ENCODE measurements at places on chromosomes 13 and 19. TPM values are rescaled to one million over a fixed set of nuclear protein-coding genes. Genes with fewer than 3 reads are reported as not detected.

GRCh38 chr19:38401148-38401547, 1.7 kb upstream of the FAM98C start:
- no peak for DNase-seq

DNA sequence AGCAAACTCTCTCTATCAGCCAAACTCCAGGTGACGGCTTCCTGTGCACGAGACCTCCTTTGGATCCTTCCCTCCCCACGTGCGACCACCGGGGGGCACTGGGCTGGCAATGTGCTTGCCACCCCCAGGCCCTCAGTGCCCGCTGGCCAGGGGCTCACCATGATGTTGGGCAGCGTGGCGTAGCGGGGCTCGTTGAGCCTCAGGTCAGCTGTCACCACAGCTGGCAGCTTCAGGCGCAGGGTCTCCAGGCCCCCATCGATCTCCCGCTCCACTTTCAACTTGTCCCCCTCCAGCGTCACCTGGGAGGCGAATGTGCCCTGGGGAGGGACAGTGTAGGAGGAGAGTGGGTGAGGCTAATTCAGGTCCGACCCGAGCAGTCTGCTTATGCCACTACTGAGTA, 4.8 kb upstream of the VSIG10L start:
- no peak for DNase-seq

The BRME1 gene
- 5.4 TPM for polyA plus RNA-seq

DNA sequence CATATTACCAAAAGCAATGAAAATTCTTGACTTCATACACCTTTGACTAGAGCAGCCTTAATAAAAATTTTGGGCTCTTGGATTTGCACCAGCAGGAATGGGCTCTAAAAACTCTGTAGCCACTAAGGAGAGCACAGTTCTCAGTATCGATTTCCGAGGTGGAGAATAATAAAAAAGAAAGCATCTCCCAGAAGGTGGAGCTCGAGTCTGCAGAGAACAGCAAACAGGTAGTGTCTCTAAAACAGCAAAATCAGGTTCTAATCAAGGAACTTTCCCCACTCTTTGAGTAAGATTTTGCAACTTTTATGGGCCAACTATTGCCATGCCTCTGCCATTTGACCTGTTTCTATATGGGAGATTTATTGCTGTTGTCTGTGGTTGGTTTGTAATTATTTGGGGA, 258.7 kb upstream of the GPC6 start:
- DNase-seq = no peak

The ZNF20 gene
- 3.0 TPM for polyA plus RNA-seq

DNA sequence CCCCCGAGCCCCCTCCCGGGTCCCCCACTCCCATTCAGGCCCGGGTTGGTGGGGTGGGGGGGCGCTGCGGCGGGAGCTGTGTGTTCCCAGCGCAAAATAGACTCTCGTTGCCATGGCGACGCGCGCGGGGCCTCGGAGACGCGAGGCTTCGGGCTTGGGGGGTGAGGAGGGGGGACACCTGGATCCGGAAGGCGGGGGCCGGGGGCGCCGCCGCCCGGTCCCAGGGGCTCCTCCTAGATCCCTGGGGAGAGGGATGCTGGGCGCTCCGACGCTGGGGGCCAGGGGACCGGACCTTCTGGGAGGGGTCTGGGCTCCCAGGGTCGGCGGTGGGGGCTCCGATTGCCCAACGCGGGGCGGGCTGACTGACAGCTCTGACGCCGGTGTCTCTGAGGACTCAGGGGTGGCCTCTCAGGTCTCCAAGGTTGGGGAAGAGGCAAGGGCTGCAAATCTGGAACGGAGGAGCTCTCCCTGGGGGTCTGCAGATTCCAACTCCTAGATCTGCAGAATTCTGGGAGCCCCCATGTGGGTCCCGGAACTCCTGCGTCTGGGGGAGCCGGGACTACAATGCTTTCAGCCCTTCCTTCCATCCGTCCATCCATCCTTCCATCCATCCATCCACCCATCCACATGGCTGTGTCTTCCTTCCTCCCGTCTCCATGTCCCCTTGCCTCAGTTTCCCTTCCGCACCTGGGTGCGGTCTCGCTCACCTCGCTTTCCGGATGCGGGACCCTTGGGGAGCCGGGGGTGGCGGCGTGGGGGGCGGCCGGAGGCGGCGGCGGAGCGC, 9.1 kb upstream of the SHISA7 start:
- peak; percentile 54 for DNase-seq

DNA sequence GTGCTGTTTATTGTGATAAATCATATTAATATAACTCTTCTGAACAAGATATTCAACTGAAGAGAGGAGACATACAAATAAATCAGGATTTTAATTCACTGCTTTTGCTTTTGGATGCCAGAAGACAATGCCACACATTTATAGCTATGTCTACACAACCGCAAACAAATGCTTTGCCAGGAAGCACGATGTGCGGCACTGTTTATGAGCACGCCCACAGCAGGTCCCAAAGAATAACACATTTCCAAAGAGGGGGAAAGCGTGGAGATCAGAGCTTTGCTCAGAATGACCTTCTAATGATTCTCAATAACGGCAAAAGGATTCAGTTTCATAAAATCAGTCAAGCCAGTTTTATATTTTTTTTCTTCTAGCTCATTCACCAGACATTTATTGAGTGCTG, 16.7 kb downstream of the FAM216B start:
- DNase-seq = no peak

- DNase-seq = peak; percentile 54
Measured at GRCh38 chr13:105139380-105140285, 1395.8 kb downstream of the EFNB2 start.

DNA sequence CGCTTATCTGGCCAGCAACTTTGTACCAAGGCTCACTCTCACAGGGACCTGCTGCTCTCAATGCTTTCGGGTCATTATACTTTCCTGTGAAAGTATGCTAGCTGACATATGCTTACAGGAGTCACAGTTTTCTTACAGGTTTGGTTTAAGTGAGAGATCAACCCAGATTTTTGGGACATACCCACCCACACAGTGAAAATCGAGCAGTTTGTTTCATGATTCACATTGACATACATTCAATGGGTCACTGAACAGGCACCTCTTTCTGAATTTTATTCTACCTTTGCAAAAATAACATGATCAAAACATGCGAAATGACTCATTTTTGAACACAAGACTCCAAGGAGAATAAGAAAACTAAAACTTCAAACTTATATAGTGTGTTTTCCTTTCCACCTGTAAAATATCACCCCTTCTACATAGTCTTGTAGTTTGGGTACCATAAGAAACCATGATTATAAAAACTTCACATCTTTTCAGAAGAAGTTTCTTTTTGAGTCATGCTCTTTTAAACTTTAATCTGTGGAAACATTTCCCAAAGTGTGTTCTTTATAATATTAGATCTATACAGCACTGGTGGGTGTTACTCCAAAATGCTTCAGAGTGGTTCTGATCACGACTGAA, 44.3 kb upstream of the TEX29 start:
- DNase-seq = no peak

Measured in muscle of leg (tissue), 16 donors.